ENCODE measurements at places on chromosomes 5 and 9.
A peak's percentile ranks its signal among the peaks of the same experiment; 100 is the strongest.

DNA sequence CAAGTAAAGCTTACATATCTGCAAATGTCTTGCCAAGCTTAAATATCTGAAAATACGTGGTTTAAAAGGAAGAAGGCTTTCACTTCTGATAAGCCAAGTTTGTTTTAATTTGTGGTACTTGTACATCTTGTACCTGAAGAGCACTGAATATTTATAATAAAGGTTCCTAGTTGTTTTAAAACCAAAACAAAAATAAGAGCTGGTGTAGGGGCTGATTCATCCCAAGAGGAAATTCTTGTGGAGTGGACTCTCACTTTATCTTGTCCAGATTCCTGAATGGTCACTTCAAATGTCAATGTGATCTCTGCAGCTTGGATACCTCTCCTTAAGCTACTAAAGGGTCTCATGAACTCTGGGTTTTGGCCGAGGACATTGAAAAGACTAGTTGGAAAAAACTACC is 29.5 kb downstream of the MAMDC2 start:
- no peak for DNase-seq

DNA sequence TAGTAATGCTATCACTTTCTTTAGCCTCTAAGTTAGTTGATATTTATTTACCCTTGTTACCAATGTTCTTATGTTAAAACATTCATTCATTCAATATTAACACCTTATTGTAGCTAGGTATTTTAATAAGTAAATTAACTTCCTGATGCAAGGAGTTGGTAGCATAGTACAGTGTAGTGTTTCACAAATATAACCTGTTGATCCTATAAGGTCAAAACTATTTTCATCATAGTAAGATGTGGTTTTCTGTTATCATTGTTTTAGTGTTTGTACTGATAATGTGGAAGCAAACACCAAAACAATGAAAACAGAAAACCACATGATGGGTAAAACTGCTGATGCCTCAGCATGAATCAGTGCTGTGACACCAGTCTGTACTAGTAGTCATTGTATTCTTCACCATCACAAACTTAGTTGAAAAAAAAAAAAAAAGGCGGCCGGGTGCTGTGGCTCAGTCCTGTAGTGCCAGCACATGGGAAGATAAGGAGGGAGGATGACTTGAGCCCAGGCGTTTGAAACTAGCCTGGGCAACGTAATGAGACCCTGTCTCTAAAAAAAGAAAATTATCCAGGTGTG is 36.5 kb downstream of the ZCCHC7 start:
- DNase-seq = peak; percentile 3

- no peak for DNase-seq
These were observed 23.4 kb downstream of the SH3TC2 start for GRCh38 chr5:149039506-149039905.

GRCh38 chr5:100311806-100312205 is 223.4 kb upstream of the FAM174A start:
- no peak for DNase-seq

DNA sequence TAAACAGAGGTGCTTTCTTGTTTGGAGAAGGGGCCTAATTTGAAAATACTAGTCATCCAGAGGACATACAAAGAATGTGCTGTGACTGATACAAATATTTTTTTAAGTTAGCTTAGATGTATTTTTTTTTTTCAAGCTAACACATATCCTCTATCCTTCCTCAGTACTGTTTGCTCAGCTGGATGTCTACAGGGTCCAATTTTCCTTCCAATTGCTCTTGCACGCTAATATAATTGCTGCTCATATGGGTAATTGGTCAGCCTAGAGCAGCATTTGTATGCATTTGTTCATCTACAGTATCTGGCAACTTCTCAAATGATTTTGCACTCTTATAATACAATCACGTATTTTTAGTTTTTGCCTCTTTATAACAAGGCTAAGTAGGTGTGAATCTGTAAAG is 84.7 kb downstream of the ZDHHC21 start:
- DNase-seq = peak; percentile 99

DNA sequence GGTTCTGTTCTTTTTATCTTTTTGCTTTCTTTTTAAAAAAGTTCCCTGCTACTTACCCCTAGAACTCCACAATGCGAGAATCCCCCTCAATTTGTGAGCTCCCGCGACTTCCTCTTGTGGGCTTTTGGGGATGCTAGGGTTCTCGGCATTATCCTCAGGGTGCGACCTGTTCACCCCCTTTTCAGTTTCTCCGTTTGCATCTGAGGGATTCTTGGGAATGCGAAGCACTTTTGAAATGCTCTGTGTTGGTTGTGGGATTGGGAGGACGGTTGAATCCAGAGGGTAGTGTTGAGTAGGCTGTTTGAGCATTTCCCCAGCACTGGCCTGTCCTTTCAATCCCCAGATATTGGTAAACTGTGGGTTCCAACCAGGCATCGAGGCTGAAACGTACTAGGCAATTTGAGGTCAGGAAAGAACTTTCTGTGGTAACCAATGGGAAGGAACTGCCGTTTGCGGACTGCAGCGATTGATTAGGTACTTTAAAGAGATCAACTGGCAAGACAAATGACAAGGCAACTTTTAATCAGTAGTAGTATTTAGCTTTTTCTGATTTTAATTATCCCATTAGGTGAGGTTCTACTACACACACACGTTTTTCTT is 415 bp downstream of the XRCC4 start:
- no peak for DNase-seq

GRCh38 chr9:928363-929042 is 48.0 kb upstream of the DMRT3 start:
- no peak for DNase-seq

GRCh38 chr9:136170006-136170901 is 34.7 kb downstream of the LHX3 start:
- DNase-seq = no peak

- DNase-seq = no peak
These were observed 48.2 kb downstream of the TNC start for GRCh38 chr9:115069771-115070170.

GRCh38 chr5:163453705-163454104 is 6.2 kb downstream of the NUDCD2 start:
- no peak for DNase-seq

- no peak for DNase-seq
These were observed 275.7 kb downstream of the BNC2 start for GRCh38 chr9:16594787-16595186.

- DNase-seq = no peak
These were observed 121.5 kb downstream of the CAMK4 start for GRCh38 chr5:111345731-111346130.

- DNase-seq = no peak
These were observed 142.8 kb upstream of the TNPO1 start for GRCh38 chr5:72673623-72674022.

- no peak for DNase-seq
These were observed 120.1 kb upstream of the LPAR1 start for GRCh38 chr9:111158363-111158762.
